Stimulated activated naive CD4-positive, alpha-beta T cell treated with Interleukin-2 at 50 U/mL for 16 hours (primary cell): ENCODE measurements at places on chromosomes 2 and 18.

GRCh38 chr2:121010998-121011397, 274.0 kb downstream of the TFCP2L1 start:
- DNase-seq, result no peak

GRCh38 chr2:188345020-188345419, 53.3 kb downstream of the GULP1 start:
- DNase-seq, result no peak

- DNase-seq, result no peak
Measured at GRCh38 chr2:239588451-239589269, 187.8 kb upstream of the HDAC4 start.

GRCh38 chr2:237322564-237322963, 91.4 kb downstream of the COL6A3 start:
- DNase-seq, result no peak

- no peak for DNase-seq
Measured at GRCh38 chr2:157890969-157891642, 15.0 kb upstream of the ACVR1 start.

- DNase-seq, result no peak
Measured at GRCh38 chr18:63664571-63664970, 2.9 kb upstream of the SERPINB3 start.

- DNase-seq, result no peak
Measured at GRCh38 chr2:221468317-221468716, 103.8 kb downstream of the EPHA4 start.

- no peak for DNase-seq
Measured at GRCh38 chr18:79305911-79306310, 89.8 kb upstream of the NFATC1 start.

DNA sequence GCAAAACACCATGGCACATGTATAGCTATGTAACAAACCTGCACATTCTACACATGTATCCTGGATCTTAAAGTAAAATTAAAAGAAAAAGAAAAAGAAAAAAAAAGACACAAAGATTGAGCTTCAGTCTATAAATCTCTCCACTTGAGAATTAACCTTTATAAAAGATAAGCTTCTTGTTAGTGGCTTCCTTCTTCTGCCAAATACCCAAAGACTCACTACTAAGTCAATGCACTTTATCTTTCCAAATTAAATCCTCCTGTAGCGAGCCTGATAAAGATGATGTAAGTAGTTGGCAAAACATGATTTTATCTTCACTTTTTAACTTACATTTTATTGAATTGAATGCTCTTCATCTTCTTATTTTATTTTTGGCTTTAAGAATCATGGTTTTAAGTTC, 349.9 kb downstream of the TRIB2 start:
- no peak for DNase-seq

- no peak for DNase-seq
Measured at GRCh38 chr2:204441316-204441715, 104.0 kb upstream of the PARD3B start.

DNA sequence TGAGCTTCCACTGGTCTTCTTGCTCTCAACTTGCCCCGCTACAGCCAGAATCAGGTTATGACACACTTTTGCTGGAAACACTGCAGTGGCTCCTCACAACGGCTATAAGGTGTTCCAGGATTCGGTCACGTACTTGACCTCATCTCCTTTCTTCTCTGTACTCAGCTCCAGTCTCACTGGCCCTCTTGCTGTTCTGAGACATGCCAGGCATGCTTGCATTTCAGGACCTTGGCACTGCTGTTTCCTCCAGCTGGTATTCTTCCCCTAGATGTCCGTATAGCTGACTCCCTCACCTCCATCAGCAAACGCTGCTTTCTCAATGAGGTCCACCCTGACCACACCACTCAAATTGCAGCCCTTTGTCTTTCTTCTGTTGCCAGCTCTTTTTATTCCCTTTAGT, 31.9 kb upstream of the C1GALT1C1L start:
- DNase-seq, result no peak

GRCh38 chr2:99444222-99444621, 45.6 kb downstream of the REV1 start:
- DNase-seq, result no peak

GRCh38 chr2:106109675-106110424, 84.3 kb downstream of the UXS1 start:
- no peak for DNase-seq

DNA sequence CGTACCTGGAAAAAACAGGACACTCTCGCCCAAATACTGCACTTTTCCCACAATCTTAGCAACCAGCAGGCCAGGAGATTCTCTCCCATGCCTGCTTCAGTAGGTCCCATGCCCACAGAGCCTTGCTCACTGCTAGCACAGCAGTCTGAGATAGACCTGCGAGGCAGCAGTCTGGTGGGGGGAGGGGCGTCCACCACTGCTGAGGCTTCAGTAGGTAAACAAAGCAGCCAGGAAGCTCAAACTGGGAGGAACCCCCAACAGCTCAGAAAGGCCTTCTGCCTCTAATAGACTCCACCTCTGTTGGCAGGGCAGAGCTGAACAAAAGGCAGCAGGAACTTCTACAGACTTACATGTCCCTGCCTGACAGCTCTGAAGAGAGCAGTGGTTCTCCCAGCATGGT, 1202.8 kb upstream of the ACVR2A start:
- no peak for DNase-seq
